ENCODE measurements at places on chromosomes 7 and 10. TPM values are rescaled to one million over a fixed set of nuclear protein-coding genes. Genes with fewer than 3 reads are reported as not detected.

HOXA11 gene
- not detected for total RNA-seq

- DNase-seq = peak; percentile 39
- H3K27ac ChIP-seq = no peak overlapping the region
- H3K4me3 ChIP-seq = no peak overlapping the region
- no peaks in the 10 kb centered on the region for H3K36me3 ChIP-seq
- H3K27me3 ChIP-seq = peaks cover 3% of the 10 kb centered on the region
- peaks cover 3% of the 10 kb centered on the region for H3K4me1 ChIP-seq
These were observed 27.1 kb downstream of the PRLHR start for GRCh38 chr10:118568327-118568848.

DNA sequence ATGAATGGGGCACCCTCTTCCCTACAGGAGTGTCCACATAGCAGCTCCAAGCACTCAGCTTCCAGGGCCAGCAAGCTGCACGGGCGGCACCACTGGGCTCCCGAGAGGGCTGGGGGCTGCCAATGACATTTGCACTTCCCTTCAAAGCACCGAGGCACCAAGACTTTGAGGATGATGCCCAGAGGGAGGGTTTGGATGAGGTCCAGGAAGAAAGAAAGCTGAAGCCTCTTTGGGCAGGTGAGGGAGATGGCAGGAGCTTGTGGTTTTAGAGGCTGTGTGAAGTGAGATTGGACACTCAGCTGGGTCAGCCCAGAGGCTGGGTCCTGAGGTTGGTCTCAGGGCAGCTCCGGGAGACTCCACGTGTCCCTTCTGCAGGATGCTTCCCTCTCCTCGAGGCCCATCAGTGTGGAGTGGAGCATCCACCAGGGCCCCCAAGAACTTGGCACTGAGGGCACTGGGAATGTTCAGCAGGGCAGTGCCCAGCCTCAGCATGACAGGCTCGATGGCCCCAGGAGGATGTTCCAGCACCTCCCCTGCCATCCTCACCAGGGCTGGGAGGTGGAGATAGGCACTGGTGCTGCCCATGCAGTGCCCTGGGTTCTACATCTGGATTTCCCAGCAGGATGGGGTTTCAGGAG, 54.9 kb upstream of the IGFBP3 start:
- H3K27ac ChIP-seq = no peak overlapping the region
- no peak for DNase-seq
- no peak overlapping the region for H3K4me3 ChIP-seq

- peaks cover 23% of the 10 kb centered on the region for H3K36me3 ChIP-seq
- H3K27me3 ChIP-seq = no peaks in the 10 kb centered on the region
- DNase-seq = no peak
- peaks cover 19% of the 10 kb centered on the region for H3K4me1 ChIP-seq
- H3K27ac ChIP-seq = no peak overlapping the region
These were observed 51.0 kb downstream of the RALA start for GRCh38 chr7:39674406-39674805.

GRCh38 chr7:121072826-121073225, 84.3 kb downstream of the CPED1 start:
- no peak for DNase-seq
- peaks cover 16% of the 10 kb centered on the region for H3K27me3 ChIP-seq
- H3K27ac ChIP-seq = no peak overlapping the region
- no peak overlapping the region for H3K4me3 ChIP-seq
- no peaks in the 10 kb centered on the region for H3K36me3 ChIP-seq

GRCh38 chr7:51328351-51328801, 11.8 kb upstream of the COBL start:
- no peak overlapping the region for H3K4me3 ChIP-seq
- no peak for DNase-seq
- no peak overlapping the region for H3K27ac ChIP-seq

DNA sequence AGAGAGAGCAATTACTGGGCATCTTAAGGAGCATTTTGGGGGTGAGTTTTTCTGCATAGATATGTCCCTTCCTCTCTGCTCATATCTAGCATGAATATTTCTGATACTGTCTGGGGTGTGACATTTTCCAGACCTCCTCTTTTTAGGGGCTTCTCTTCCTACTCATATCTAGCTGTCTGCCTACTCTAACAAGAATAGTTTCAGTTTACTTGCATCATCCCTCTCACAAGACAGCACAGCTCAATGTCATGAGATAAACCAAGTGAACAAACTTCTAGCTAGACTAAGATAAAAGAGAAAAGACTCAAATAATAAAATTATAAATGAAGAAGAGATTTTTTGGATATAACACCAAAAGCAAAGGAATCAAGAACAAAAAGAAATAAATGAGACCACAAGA, 419.5 kb upstream of the SORCS1 start:
- H3K4me1 ChIP-seq = no peaks in the 10 kb centered on the region
- H3K36me3 ChIP-seq = no peaks in the 10 kb centered on the region
- H3K27ac ChIP-seq = no peak overlapping the region
- no peaks in the 10 kb centered on the region for H3K27me3 ChIP-seq
- no peak for DNase-seq
- no peak overlapping the region for H3K4me3 ChIP-seq

- no peaks in the 10 kb centered on the region for H3K27me3 ChIP-seq
- no peak for DNase-seq
- H3K4me3 ChIP-seq = no peak overlapping the region
- no peak overlapping the region for H3K27ac ChIP-seq
- H3K4me1 ChIP-seq = peaks cover 44% of the 10 kb centered on the region
These were observed 158.0 kb downstream of the CAMK1D start for GRCh38 chr10:12507165-12507850.

ZNF277 gene
- 16.8 TPM for total RNA-seq

DNA sequence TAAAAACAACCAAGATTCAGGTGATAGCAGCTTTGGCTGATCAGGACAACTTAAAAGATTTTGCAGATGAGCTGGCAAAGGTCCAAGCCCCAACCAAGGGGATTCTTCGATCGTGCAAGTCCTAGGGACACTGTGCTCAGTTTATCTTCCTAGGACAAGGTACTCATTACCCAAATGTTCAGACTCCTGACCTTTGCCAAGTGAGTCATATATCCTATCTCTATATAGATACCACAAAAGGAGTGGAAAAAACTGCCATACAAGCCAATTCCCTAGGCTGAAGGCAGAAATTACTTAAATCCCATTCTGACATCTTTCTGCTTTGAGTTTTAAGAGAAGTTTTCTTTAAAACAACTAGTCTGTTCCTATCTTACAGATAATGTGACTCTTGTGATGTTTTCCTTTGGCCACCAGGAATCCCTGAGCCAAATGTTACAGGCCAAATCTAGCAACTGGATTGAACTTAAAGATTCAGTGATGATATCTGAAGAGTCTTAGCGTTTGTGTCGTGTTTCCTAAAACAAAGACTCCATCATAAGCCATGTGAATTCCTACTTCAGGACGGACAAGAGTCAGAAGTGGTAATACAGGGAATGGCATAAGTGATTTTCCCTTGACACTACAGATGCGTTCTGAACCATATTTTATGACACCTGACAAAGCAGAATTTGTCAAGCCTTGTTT, 142.6 kb upstream of the ASAH2 start:
- no peak overlapping the region for H3K27ac ChIP-seq
- H3K36me3 ChIP-seq = peaks cover 10% of the 10 kb centered on the region
- H3K4me3 ChIP-seq = no peak overlapping the region

GRCh38 chr7:30330134-30331111, 46.0 kb downstream of the ZNRF2 start:
- DNase-seq = peak; percentile 7
- peaks cover 26% of the 10 kb centered on the region for H3K36me3 ChIP-seq
- peaks cover 45% of the 10 kb centered on the region for H3K4me1 ChIP-seq
- H3K4me3 ChIP-seq = peak overlapping the region; percentile 70
- H3K27ac ChIP-seq = peak overlapping the region; percentile 62

- no peak overlapping the region for H3K27ac ChIP-seq
- no peaks in the 10 kb centered on the region for H3K36me3 ChIP-seq
- peaks cover 5% of the 10 kb centered on the region for H3K4me1 ChIP-seq
- peaks cover 90% of the 10 kb centered on the region for H3K27me3 ChIP-seq
- H3K4me3 ChIP-seq = no peak overlapping the region
- no peak for DNase-seq
These were observed 4.8 kb downstream of the PTF1A start for GRCh38 chr10:23196915-23197314.

DNA sequence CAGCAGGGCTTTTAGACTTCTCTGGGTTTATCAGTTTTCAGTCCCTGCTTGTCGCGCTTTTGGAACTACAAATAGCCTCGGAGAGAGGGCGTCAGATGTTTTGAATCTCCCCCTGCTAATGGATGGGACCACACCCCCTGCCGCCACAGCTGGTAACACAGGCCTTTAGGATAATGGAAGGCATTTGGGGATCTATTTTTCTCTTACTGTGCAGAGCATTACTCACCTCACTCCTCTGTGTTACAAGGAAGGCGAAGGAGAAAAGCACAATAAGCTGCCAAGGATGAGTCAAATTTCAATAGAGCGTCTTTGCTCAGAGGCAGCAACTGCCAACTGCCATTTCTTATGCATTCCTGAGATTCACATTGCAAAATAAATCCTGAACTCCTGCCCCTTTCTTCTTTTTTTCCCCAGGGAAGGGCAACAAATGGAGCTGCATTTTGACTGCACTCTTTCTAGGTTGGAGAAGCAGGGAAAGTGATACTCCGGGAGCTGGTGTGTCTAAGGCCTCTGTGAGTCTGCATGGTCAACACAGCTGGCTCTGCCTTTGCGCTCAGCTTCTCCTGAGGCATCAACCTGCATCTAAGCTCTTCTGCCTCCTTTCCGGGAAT, 31.5 kb upstream of the SMNDC1 start:
- peaks cover 7% of the 10 kb centered on the region for H3K4me1 ChIP-seq
- DNase-seq = no peak
- no peak overlapping the region for H3K27ac ChIP-seq
- no peak overlapping the region for H3K4me3 ChIP-seq

GRCh38 chr10:95767884-95768556, 12.1 kb downstream of the ENTPD1 start:
- no peaks in the 10 kb centered on the region for H3K27me3 ChIP-seq
- H3K36me3 ChIP-seq = no peaks in the 10 kb centered on the region
- H3K4me3 ChIP-seq = no peak overlapping the region
- peak overlapping the region; percentile 27 for H3K27ac ChIP-seq

CHN2 gene
- 1.6 TPM for total RNA-seq

GRCh38 chr10:103551619-103552602, 58.4 kb downstream of the NEURL1 start:
- no peak overlapping the region for H3K27ac ChIP-seq
- no peak overlapping the region for H3K4me3 ChIP-seq
- H3K36me3 ChIP-seq = no peaks in the 10 kb centered on the region
- no peak for DNase-seq
- peaks cover 17% of the 10 kb centered on the region for H3K27me3 ChIP-seq

Measured in activated naive CD8-positive, alpha-beta T cell treated with anti-CD3 and anti-CD28 coated beads for 36 hours (primary cell).